Upper lobe of left lung (tissue), 6 donors: ENCODE measurements at places on chromosomes 16 and 17.

GRCh38 chr16:75559564-75560372 is 3.7 kb upstream of the TMEM231 start:
- DNase-seq: no peak

- DNase-seq: no peak
Measured at GRCh38 chr17:60508384-60508980, 17.6 kb downstream of the APPBP2 start.

GRCh38 chr17:71232801-71233559 is 887.8 kb upstream of the SOX9 start:
- DNase-seq: no peak

DNA sequence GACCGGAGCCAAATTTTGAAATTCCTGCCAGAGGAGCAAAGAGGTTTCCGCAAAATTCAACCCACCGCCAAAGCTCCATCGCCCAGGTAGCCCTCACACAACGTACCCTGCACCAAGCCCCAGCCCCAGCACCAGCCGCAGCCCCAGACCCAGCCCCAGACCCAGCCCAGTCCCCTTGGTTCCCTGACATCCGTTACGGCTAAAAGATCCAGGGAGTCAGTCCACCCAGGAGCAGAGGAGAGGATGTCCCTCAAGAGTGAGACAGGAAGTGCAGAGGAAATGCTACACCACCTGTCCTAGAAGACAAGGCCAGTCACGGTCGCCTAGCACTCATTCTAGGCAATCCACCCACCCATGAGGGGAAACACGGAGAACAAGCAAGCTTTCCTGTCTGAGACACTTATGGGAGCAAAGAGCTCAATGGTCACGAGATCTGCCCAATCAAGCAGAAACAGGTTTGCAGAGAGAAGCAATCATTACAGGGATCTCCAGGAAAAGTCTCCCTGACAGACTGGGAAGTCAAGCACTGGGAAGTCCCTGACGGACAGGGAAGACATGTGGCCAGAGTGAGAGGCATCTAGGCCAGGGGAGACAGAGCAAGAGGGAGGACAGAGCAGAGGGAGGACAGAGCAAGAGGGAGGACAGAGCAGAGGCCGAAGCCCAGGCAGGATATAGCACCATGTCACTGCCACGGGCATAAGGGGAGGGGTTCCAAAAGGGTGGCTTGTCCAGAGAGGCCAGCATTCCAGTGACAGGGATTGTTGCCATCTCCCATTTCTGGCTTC is 15.0 kb upstream of the KCNJ18 start:
- no peak for DNase-seq
